Stimulated activated CD8-positive, alpha-beta memory T cell treated with anti-CD3 and anti-CD28 coated beads, Interleukin-7, amount 100 ng/mL, for 48 hours (primary cell): ENCODE measurements at places on chromosomes 7 and 10.

- no peak for DNase-seq
These were observed 4.9 kb upstream of the NEUROD6 start for GRCh38 chr7:31345421-31345820.

- DNase-seq: no peak
These were observed 22.2 kb downstream of the ZRANB1 start for GRCh38 chr10:124963866-124964720.

DNA sequence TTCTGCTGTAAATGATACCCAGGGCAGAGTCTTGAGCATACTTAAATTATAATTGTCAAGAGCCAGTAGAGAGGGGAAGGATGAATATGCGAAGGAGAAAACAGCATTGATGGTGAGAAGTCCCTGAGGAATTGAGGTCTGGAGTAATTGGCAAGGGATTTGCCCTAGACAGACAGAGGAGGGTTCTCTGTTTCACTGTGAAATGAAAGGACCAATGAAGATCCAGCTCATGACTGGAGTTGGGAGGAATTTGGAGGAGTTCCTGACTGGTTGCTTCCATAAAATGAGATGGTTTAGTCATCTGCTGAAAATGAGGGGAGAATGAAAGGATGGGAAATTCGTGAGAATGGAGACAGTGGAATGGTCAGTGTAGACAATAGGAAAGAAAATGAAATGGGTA, 6.8 kb downstream of the PRPF18 start:
- DNase-seq: no peak

- no peak for DNase-seq
These were observed 1.8 kb downstream of the STARD3NL start for GRCh38 chr7:38179776-38180226.

DNA sequence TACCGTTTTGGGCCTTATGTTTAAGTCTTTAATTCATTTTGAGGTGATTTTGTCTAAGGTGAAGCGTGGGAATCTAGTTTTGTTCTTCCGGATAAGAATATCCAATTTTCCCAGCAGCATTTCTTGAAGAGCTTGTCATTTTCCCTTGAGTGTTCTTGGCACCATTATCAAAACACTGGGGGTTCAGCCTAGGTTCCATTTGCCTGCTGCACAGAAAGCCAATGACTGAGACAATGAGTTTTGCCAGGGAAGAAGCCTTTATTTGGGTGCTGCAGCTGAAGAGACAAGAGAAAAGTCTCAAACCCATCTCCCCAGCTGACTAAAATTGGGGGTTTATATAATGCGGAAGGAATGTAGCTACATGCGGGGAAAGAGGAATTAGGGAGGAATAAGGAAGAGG, 287.2 kb upstream of the FZD1 start:
- no peak for DNase-seq

DNA sequence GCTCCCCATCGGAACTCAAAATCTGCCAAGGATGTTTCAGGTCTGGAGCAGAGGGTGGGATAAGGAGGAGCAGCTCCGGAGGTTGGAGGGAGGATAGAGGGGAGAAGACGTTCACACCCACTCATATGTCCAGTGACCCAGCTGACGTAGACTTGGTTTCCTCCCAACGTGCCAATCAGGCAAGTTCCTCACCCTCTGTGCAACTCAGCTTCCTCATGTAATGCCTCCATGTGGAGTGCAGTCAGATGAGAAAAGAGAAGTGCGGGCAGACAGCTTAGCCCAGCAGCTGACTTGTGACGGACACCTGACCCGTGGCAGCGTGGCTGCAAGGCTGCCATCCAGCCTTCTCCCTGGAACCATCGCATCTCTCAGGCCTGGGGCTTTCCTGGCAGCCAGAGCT, 86.8 kb downstream of the NPTX2 start:
- no peak for DNase-seq

DNA sequence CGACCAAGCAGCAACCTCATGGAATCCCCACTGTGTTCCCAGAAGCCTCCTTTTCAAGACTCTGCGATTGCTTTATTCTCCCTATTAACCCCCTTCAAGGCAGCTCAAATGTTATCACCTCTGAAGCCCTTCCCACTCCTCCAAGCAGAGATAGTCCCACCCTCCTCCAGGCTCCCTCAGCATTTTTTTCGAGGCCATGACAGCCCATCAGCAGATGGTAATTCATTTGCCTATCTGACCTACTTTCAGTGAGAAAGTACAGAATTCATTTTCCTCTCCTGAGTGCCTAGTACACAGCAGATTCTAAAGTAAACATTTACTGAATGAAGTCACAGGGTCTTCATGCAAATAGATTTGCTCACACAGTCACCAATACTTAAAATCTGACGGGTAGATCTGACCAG, 47.8 kb downstream of the HERPUD2 start:
- no peak for DNase-seq

- no peak for DNase-seq
These were observed 5.4 kb downstream of the FAM171A1 start for GRCh38 chr10:15365692-15366091.

DNA sequence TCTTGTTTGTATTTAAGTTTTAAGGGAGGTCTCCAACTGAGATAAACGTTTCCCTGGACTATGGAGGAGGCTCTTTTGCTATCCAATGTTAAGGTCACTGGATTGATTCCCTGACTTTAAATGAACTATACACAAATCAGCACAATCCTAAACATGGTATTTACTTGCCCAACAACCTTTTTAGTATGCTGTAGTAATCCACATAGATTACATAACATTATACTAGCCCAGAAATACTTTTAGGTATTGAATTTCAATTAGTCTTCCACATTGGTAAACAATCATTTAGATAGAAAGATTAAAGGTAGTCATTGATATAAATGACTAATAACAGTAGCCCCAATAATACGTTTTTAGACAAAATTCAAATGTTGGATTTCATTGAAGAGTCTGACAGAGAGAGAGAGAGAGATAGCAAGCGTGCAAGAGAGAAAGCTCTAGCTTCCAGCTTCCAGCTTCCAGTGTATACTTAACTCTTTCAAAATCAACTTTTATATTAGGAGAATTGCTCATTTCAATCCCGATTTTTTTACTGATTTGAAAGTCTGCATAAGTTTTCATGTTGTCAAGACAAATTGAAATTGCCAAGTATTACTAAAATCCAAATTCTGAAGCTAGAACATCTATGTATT, 155.8 kb downstream of the DOCK4 start:
- no peak for DNase-seq

- no peak for DNase-seq
These were observed 40.8 kb downstream of the RBM20 start for GRCh38 chr10:110684800-110685446.

- DNase-seq: no peak
These were observed 138.1 kb downstream of the KIAA1217 start for GRCh38 chr10:24346877-24347519.

- DNase-seq: no peak
These were observed 38.3 kb upstream of the PTPN12 start for GRCh38 chr7:77498659-77499379.

DNA sequence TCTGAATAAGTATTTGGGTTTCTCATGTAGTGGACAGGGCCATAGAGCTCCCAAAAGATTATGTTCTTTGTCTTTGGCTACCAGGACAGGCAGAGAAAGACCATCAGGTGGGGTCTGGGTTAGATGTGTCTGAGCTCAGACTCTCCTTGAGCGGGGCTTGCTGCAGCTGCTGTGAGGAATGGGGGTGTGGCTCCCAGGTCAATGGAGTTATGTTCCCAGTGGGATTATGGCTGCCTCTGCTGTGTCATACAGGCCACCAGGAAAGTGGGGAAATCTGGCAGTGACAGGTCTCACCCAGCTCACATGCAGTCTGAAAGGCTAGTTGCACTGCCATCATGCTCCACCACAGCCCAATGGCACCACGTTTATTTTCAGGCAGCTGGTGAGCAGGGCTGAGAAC, 97.0 kb upstream of the FERD3L start:
- DNase-seq: no peak

GRCh38 chr7:79459381-79459780, 5.9 kb upstream of the MAGI2 start:
- no peak for DNase-seq

GRCh38 chr7:106010331-106010730, 47.3 kb downstream of the CDHR3 start:
- DNase-seq: no peak

DNA sequence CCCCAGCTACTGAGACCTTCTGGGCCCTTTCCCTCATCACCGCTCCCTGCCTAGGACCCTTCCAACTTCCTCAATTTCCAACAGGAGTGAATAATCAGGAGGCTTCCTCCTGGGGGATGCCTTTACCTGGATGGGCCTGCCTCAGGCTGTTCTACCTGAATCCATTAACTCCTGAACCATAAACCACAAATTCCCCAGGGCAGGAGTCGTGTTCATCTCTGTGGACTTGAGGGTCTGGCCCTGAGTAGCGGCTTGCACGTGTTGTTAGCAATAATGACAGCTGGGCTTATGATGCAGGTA, 105.1 kb upstream of the GPR26 start:
- DNase-seq: no peak

DNA sequence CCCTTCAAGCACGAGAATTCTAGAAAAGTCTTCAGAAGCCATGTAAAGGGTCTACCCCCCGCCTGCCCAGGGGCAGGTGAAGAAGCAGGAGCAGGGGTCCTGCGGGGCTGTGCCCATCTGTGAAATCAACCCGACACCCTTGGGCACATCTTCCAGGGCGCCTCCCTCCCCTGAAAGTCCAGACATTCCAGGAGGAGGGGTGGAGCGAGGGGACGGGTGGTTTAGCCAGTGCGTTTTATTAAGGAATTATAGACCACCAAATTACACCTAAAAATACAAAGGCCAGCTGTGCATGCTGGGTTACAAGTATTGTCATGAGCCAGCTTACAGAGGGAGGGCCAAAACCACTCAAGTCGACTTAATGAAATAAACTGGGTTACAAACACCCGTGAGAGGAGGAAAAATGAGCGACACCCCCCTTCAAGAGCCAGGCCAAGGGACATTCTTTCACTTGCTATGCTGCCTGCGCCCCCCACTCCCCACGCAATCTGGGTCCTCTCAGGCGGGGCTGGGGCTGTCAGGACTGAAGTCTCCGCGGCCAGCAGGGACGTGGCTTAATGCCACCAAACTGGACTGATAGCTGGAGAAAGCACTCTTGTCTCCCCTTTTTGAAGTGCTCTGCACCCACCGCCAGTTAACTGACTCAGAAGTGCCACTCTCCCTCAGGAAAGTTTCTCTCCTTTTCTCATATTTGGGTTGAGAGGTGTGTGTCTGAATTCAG, 360.3 kb downstream of the FRMD4A start:
- DNase-seq: no peak

GRCh38 chr7:101736084-101736483, 81.3 kb upstream of the CUX1 start:
- DNase-seq: no peak

DNA sequence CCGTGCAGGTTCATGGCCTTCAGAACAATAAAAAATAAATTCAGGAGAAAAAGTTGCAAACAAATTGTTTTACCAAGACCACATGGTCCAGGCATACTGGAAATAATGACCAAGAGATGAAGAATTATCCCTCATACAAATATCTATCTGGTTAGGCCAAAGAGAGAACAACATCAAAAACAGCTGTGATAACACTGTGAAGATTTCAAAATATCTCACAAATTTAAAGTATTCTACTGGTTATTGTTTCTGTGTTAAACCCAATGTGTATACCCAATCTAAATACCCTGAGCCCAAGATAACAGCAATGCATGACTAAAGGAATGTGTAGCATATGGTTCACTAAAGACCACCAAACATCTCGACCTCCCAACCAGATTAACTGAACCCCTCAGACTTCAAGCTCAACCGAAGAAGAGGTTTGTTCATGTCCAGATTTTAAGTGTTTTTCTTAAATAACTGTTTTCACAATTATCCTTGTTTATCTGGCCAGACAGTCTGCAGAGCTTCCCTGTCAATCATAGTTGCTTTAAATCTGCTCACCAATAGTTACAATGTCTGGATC, 10.9 kb downstream of the OR9A2 start:
- no peak for DNase-seq

GRCh38 chr7:1770331-1770730, 100.3 kb downstream of the ELFN1 start:
- no peak for DNase-seq

DNA sequence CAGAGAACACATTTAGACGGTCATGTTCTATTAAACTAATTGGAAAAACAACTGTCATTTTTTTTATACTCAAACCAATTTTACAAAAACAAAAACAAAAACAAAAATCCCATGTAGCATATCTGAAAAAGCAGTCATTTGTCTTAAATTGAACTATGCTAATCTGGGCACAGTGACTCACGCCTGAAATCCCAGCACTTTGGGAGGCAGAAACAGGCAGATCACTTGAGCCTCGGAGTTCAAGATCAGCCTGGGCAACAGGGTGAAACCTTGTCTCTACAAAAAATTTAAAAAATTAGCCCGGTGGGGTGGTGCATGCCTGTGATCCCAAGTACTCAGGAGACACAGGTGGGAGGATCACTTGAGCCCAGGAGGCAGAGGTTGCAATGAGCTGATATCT, 253.4 kb downstream of the DOCK4 start:
- DNase-seq: no peak

DNA sequence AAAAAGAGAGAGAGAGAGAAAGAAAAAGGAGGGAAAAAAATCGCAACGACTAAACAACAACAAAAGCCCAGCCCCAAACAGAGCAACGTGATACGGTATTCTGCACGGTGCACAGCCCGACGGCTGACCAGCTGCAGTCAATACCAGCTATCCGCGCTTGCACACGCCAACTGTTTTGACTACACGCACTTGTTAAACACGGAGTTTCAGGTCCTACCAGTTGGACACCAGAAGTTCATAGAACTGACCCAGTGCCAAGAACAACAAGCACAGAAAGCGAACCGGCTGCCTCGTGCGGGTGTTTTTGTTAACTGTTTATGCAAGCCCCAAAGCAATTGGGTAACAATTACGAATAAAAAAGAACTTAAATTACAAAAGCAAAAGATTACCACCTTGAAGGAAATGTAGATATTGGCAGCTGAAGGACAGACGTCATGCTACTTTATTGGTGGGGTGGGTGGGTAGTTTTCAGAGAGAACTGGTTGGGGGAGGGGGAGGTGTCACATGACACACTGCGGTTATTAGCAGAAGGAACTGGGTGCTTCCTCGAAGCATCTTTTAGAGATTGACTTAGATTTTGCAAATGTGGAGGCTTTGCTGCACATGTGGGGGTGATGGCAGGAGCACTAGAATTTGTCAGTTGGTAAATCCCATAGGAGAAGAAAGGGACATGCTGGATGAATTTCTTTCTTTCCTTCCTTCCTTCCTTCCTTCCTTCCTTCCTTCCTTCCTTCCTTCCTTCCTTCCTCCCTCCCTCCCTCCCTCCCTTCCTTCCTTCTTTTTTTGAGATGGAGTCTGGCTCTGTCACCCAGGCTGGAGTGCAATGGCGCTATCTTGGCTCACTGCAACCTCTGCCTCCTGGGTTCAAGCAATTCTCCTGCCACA, 110.6 kb upstream of the EFCAB10 start:
- DNase-seq: no peak

DNA sequence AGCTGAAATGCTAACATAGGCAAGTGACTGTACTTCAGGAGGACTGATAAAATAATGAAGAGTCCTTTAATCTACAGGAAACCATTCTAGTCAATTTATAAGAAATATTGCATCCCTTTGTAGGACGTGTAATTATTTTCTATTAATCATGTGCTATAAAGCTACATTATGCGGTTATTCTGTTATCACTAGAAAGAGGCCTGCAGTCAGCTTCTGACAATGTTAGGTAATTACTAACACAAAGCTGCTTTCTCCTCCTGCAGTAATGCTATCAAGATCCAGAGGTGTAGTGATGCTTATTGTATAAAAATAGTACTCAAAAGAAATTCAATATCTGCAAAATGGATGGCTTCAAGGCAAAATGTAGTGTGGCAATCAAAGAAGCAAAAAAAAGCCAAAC, 191.1 kb downstream of the SKAP2 start:
- no peak for DNase-seq

GRCh38 chr7:103821092-103821491, 168.4 kb downstream of the RELN start:
- DNase-seq: no peak
